Metanephros (tissue), 2 donors: ENCODE measurements at places on chromosomes 5 and 9. TPM values are rescaled to one million over a fixed set of nuclear protein-coding genes. Genes with fewer than 3 reads are reported as not detected.

ROPN1L gene
- 1.1 TPM for total RNA-seq

ZDHHC11B gene
- total RNA-seq = 3.0 TPM

AFAP1L1 gene
- total RNA-seq = 49.8 TPM

SHOC1 gene
- total RNA-seq = 1.2 TPM

RHOBTB3 gene
- 151 TPM for total RNA-seq

PTGS1 gene
- total RNA-seq = 9.6 TPM

GHR gene
- 21.6 TPM for total RNA-seq

COL5A1 gene
- 192 TPM for total RNA-seq
